NCI-H446 treated with DMSO at 0.1 percent for 48 hours (cell line): ENCODE measurements at places on chromosomes 13 and 19.

- DNase-seq: no peak
Observed at GRCh38 chr13:25217023-25217885, 45.2 kb upstream of the AMER2 start.

- no peak for DNase-seq
Observed at GRCh38 chr13:32031815-32032370, 319 bp downstream of the FRY start.

GRCh38 chr19:45498411-45499195 is at the start of gene PPM1N:
TSS of gene PPM1N (plus strand) at chr19:45498443. CDS start at chr19:45498473, 30 bp downstream.
- no peak for DNase-seq

GRCh38 chr19:35901055-35901644 is 810 bp upstream of the NFKBID start:
- DNase-seq: no peak

DNA sequence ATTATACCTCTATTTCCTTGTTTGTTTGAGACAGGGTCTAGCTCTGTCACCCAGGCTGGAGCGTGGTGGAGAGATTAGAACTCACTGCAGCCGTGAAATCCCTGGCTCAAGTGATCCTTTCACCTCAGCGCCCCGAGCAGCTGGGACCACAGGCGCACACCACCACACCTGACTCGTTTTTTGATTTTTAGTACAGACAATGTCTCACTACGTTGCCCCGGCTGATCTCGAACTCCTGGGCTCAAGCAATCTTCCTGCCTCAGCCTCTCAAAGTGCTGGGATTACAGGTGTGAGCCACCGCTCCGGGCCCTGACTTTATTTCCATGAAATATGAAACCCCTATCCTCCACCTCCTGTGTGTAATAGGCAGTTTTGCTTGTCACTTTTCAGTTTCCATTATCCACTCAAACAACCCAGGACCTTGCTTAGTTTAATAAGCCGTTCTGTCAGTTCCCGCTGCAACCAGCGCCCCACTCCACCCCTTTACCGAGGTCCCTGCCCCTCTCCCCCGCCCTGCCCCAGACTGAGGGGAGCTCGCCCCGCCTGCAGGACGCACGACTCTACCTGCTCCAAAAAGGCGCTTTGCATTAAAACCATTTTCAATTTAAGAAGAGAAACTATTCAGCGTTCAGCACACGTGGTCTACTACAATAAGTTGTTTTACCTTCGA is 16.9 kb downstream of the ZNF816 start:
- DNase-seq: no peak

DNA sequence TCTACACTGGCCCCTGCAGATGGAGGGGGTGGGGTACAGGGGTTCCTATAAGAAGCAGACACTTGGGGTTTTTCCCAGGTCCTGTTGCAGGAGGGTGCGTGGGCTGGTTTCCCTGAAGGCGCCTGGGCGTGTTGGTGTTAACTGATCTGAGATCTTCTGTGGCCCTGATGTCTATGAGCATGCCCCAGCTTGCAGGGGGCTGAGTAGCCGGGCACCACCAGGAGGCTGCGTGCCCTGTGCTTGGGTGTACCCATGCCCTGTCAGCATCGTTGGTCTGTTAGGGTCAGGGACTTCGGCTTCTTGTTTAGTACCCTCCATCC is 45.3 kb downstream of the CAPN12 start:
- DNase-seq: no peak

GRCh38 chr19:13850910-13851733 is 25.8 kb upstream of the NANOS3 start:
- peak; percentile 22 for DNase-seq

- DNase-seq: no peak
Observed at GRCh38 chr19:18393836-18394235, 3.6 kb downstream of the LRRC25 start.

- no peak for DNase-seq
Observed at GRCh38 chr13:76993021-76993420, 1.1 kb downstream of the CLN5 start.

DNA sequence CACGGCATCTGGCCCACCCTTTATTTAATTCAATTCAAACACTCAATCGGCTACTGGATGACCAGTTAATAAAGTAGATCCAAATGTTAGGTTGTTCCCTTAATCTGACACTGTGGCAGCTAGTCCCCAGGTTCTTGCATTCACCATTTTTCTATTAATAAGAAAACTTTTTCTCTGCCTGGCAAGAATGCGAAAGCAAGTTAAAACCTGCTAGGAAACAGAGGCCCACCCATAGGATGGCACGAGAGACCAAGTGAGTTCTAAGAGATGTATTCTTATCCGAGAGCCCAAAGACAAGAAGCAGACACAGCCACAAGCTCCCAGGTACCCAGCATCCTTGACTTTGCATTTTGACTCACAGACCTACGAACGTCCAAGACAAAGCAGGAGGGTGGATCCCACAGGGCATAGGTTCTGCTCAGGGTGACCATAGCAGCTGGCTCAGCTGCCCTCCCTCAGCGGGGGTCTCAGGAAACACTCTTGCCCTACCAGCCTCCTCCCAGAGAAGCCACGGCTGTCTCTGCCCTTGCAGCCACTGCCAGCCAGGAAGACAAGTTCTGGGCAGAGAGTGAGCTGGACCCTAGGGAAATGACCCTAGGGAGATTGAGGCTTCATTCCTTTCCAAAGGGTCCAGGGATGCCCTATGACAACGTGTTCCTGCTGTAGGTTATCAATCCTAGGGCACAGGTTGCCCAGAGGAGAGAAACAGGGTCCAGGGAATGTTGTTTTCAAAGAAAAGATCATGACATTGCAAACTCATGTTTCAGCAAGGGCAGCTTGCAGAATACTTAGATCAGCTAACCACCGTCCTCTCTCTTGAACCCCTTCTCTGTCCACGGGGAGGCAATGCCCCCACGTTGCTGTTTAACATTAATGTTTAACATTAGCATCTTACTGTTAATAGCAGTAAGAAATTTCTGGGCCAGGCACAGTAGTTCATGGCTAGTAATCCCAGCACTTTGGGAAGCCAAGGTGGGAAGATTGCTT is 147.2 kb upstream of the ZNF507 start:
- no peak for DNase-seq

DNA sequence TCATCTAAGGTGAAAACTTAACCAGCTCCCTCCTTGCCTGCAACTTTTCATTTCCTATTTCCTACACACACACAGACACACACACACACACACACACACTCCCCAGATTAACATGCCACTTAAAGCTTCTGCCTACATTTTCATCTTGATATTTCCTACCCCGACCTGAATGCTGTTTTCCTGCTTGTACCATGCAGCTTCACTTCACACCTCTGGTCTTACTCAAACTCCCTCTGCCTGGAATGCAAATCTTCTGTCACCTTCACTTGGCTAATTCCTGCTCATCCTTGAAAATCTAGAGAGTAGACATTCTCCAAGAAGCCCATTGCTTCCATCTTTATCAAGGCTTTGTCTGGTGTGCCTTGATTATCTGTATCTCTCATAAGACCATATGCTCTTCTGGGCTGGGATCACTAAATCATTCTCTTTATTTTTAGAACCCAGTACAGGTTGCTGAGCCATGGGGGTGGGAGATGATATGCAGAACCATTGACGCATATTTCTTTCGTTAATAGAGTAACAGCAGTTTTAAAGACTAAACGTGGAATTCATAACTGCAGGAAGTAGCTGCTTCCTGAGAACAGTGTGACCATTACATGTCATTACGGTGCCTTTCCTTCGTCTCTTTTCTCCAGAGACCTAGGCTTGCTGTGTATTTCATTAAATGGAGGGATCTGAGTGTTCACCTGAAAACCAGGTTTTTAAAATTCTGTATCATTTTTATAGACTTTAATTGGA is 37.7 kb downstream of the CNMD start:
- no peak for DNase-seq

- no peak for DNase-seq
Observed at GRCh38 chr13:90352763-90353162, 994.7 kb upstream of the MIR17HG start.
